ENCODE measurements at places on chromosomes 4 and X.

DNA sequence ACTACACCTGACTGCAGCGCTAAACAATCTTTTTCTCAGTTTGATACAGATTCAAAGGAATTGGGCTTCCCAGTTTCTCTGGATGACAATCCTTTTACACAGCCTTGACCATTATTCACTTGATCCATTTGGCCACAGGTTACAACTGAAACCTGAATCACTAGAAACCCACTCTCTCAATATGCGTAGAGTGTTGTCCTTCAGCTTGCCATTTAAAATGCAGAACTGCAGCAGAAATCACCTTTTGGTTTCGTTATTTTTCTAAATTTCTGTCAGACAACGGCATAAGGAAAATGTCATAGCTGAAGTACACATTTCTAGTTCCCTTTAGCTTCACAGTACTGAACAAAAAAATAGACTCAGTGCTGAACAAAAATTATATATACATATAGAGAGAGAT lies 255.8 kb upstream of the TENM3 start:
- DNase-seq = no peak

- DNase-seq = no peak
These were observed 1.8 kb upstream of the PPEF2 start for GRCh38 chr4:75904076-75904475.

- peak; percentile 87 for DNase-seq
These were observed at the start of gene WDFY3 for GRCh38 chr4:84966382-84967242. WDFY3 (minus strand) TSS chr4:84966690; CDS start chr4:84860591, 106,099 bp downstream.

GRCh38 chrX:109654516-109655109 lies 29.6 kb upstream of the KCNE5 start:
- DNase-seq = no peak

GRCh38 chr4:16085822-16086221 lies 2.0 kb upstream of the PROM1 start:
- no peak for DNase-seq

GRCh38 chrX:3346501-3347259 lies at the start of gene MXRA5:
MXRA5 (minus strand) TSS chrX:3346652; CDS start chrX:3343833, 2,819 bp downstream.
- no peak for DNase-seq

DNA sequence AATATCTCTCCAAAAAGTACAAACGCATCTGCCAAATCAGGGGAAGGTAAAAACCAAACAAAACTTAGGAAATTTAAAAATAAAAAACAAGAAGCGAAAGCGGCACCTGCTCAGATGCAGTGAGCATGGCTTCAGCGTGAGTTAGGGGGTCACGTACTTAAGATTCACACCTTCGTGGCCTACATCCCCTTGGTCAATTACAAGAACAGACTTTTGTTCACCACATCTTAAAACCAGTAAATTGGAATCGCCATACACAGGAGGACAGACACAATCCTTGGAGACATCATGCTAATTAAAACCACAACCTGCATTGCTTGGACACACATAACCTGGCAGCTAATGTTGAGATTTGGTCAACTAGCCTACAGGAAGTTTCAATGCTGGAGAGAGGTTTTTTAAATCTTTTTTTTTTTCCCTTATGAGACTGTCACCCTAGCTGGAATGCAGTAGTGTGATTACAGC lies 12.5 kb upstream of the SEL1L3 start:
- DNase-seq = no peak

GRCh38 chr4:826508-827208 lies 729 bp upstream of the CPLX1 start:
- no peak for DNase-seq

Measured in dorsolateral prefrontal cortex (tissue), 122 donors.